ENCODE measurements at places on chromosomes 16 and 17. TPM values are rescaled to one million over a fixed set of nuclear protein-coding genes. Genes with fewer than 3 reads are reported as not detected.

The KCNJ12 gene
- 0.63 TPM for total RNA-seq

The APOBR gene
- total RNA-seq, result 0.31 TPM

The C17orf107 gene
- 3.8 TPM for total RNA-seq

The PIMREG gene
- total RNA-seq, result 8.5 TPM

The CACNG4 gene
- 62.3 TPM for total RNA-seq

All from parietal lobe (tissue), 2 donors.